Nucleus accumbens (tissue), 56 donors: ENCODE measurements at places on chromosomes 6 and 20.

GRCh38 chr6:15331143-15331542 lies 85.3 kb downstream of the JARID2 start:
- DNase-seq: no peak

GRCh38 chr6:128516514-128516898 lies 3.9 kb downstream of the PTPRK start:
- DNase-seq: no peak

GRCh38 chr20:2822073-2822472 lies 5.9 kb downstream of the TMEM239 start:
- DNase-seq: no peak

DNA sequence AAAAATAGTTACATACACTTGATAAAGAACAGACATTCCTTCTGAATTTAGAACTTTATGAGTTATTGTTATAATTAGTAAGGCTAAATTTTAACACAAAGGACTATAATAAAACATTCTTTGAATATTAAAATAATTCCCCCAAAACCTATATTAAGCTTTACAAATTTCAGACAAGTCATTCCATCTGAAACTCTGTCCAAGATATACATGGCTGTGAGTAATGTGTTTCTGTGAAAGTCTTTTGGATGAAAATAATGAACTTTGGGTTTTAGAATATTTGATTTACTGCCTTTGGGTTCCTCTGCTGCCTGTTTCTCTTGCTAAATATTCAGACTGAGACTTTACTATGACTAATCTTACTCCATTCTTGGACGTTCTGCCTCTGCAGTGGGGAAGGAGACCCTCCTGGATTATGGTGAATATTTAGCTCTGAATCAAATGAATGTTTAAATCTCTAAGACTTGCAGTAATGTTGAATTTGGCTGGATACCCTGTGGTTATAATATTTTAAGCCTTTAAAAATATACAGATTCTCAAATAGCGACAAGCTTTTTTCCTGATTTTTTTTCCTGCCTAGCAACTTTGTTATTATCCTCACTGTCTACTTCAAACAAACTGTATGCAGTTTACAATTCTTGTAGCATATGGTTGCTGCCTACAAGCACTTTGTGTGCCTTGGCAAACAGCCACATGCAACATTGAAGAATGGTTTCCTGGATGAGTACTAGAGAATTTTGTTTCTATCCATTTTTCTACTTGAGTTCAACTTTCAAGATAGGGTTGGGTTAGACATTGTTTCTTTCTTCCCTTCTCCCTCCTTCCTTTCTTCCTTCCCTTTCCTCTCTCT lies 51.4 kb downstream of the TXLNB start:
- no peak for DNase-seq

- no peak for DNase-seq
These were observed 165.2 kb downstream of the DLL1 start for GRCh38 chr6:170125456-170126300.

GRCh38 chr6:116697480-116697879 lies 16.5 kb downstream of the KPNA5 start:
- DNase-seq: no peak

DNA sequence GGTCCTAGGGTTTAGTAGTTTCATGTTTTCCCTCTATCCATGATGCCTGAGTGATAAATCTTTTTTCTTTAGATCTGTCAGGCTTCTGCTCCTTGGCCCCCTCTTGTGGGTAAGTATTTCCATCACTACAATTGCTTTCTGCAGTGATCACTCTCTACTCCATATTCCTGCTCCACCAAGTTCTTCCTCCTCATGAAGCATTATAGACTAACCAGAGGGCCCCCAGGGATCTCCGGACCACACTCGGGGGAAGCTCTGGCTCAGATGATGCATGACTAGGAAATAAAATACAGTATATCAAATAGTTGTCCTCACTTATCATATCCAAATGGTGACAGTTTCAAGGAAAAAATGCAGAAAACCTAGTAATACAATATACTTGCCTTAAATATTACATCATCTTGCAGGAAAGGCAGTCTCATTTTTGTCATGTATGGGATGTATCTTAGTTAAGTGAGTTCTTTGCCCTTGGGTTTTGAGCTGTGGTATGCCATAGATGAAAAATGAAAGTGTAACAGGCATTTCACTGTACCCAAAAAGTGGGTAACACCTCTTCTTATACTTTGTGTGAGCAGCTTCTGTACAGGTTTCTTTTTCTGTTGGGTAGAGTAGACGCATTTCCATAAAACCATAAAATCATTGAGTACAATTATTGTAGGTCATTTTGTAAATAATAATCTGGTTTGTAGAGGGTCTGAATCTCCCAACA lies 200.9 kb upstream of the EYA4 start:
- no peak for DNase-seq

DNA sequence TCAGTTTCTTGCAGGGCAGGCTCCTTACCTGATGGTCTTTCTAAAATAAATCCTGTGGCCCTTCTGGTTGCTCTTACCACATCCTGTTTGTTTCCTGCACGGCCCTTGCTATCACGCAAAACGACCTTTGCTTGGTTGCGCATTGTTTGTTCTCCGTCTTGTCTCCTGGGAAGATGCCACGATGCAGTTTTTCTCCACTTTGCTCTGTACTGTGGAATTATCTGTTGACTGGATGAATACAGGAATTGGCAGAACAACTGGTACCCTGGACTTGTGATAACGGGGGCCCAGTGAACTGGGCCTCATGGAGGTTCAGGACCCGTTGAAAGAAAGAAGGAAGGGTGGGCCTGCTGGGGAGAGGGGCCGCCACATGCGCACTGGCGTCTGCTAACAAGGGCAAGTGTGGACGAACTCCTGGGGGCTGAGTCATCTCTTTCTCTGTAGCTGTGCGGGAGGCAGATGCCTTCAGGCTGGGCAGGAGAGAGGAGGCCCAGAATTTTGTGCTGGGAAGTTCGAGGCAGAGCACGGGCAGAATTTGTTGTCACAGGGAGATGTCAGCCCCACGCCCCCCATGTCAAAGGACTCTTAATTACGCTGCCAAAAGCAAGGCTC lies 139.9 kb downstream of the BMP7 start:
- DNase-seq: no peak

DNA sequence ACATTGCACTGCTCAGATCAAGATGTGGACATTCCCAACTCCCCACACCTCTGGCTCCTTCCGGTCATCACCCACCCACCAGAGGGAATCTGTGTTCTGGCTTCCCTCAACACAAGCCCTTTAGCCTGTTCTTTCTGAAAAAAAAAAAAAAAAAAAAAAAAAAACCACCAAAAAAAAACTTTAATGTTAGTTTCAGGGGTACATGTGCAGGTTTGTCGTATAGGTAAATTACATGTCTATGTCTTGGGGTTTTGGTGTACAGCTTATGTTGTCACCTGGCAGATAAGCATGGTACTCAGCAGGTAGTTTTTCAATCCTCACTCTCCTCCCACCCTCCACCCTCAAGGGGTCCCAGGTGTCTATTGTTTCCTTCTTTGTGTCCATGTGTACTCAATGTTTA lies 135.8 kb upstream of the FOXA2 start:
- no peak for DNase-seq

DNA sequence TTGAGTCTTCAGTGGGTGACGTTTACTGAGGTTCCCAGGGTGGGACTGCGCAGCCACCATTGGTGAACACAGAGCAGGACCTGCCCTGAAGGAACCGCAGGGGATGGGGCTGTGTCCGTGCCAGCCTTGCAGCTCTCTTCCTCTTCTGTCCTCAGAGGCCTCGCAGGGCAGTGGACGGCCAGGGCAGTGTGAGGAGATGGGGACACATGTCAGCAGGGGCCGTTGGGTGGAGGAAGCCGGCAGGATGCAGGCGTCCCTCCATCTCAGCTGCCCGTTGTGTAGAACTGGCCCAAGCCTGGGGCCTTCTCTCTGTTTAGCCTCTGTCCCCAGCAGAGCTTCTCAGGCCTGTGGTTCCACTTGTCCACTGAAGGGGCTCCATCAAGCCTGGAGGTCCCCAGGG lies 53.6 kb upstream of the SMOC2 start:
- no peak for DNase-seq

DNA sequence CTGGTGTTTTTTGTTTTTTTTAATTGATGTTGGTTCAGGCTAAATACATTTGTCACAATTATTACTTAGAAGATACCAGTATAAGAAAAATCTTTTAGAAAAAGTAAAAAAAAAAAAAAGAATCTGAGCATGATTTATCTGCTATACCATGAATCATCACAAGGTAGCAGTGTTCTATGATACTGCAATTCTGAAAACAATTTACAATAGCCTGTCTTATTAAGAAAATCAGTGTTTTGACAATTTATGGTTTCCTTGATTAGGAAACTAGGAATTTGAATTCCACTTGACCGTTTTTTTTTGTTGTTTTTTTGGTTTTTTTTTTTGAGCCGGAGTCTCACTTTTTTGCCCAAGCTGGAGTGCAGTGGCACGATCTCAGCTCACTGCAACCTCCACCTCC lies 9.3 kb upstream of the MAK start:
- no peak for DNase-seq

DNA sequence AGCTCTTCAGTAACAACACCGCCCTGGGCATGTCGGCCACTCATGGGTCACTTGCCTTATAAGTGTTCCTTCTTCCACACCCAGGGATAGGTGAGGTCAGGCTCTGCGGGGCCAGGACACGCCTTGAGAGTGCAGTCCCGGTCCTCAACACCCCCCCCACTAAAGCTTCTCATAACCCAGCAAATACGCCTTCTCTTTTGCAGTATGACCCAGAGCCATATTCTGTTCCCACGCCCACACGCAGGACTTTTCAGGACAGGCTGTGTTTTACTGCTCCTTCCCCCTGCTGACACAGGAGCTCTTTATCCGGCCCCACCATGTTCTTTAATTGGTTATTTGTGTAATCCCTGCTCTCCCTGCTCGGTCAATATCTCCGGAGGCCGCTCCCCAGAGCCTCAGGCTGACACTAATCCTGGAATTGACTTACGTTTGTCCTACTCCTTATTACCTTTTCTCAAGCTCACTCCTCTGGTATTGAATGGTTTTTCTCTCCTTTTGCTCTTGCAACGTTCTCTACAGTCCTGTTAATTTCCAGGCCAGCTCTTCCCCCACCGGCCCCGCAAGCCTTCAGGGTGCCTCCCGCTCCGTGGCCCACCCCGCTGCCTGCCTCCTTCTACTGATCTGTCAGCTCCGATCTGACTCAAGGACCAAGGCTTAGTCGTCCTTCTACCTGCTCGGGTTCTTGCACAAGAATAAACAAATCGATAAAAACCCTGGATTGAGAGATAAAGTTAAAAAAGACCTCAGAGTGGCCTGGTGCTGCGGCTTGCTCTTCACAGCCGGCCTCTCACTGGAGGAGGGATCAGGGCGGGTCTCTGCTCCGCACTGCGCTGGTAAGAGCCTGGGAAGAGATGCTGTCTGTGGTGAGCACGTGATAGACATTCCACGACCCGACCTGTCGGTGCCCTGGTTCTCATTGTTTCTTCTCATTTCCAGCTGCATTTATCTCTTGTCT lies 357.5 kb downstream of the ZFAND3 start:
- no peak for DNase-seq

- DNase-seq: no peak
These were observed 121.8 kb downstream of the COL12A1 start for GRCh38 chr6:75084018-75084417.

DNA sequence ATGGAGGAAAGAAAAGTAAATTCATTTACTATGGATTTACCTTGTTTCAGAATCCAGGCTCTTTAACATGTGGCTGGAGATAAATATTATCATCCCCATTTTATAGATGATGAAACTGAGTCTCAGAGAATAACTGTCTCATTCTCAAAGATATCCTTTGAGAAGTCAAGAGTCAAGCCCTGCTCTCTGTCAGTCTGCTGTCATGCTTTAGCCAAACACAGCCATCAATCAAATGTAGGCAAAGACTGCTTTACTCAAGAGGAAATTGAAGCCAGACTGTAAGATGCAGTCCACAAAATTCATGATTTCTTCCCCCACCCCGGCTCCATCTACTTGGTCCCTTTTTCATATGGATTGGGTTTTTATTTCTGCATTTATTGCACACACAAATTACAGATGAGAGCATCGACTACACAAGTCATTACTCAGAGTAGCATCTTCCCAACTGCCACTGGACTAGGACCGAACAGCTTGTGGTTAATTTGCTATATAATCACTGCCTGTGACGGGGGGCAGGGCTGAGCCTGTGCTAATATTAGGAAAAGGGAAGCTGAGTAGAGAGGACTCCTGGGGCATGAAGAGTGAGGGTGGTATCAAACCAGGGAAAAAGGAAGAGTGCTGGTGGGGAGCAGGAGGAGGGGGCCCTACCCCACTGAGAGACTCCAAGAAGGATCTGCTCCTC lies 102.7 kb upstream of the TOP1 start:
- no peak for DNase-seq

DNA sequence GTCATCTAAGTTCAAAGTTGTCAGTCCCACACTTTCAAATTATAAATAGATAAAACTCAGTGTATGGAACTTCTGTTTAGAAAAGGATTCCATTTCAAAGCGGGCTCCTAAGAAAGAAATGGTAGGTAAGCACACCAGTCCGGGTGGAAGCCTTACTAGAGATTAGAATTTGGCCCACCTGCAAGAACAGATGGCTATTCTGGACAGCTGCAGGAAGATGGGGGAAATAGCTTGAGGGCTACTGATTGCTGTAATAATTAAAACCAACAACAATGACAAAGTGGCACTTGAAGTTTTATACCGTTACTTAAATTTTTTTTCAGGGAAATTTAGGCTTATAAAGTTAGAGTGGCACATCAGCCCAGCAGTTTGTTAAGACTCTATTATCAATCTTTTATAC lies 83.3 kb downstream of the HIVEP2 start:
- no peak for DNase-seq

DNA sequence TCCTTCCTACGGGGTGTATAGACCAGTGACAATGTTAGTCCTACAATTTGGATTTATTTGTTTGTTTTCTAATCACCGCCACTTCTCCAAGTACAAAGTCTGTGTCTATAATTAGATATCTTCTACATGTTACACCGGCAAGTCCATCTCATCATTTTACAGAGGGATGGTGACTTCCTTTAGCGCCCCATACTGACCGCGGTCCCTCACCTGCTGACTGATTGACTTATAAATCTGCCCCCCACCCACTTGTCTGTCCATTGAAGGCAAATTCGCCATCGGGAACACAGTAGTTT lies 8.9 kb upstream of the NR2E1 start:
- DNase-seq: no peak

- DNase-seq: no peak
These were observed 129.7 kb downstream of the PLG start for GRCh38 chr6:160831739-160832138.

- DNase-seq: no peak
These were observed 74.1 kb downstream of the FAM83B start for GRCh38 chr6:54920628-54921027.

DNA sequence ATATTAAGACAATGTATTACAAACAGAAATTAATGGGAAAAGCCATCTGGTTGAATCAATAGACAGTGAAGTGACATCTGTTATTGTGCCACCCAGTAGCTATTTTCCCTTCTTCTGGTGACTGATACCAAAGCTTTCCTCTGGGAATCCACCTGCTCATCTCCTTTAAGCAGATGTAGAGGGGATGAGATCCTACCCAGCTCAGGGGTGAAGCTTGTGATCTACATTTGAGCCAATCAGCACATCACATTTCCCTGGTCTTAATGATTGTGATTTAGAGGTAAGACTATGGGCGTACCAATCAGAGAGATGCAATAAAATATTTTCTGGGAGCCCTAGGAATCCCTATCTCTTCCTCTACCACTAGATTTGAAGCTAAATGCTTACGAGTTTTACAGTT lies 782.9 kb downstream of the PTPRT start:
- DNase-seq: no peak
